ENCODE measurements at places on chromosomes 7 and 10. TPM values are rescaled to one million over a fixed set of nuclear protein-coding genes. Genes with fewer than 3 reads are reported as not detected.

EDRF1 gene
- total RNA-seq: 12.7 TPM

EEPD1 gene
- 10.8 TPM for total RNA-seq

UCMA gene
- not detected for total RNA-seq

FGFR2 gene
- 6.1 TPM for total RNA-seq

ZNF488 gene
- not detected for total RNA-seq

ANKRD30A gene
- 0.32 TPM for total RNA-seq

SCD gene
- total RNA-seq: 969 TPM

HOXA6 gene
- not detected for total RNA-seq

MACROH2A2 gene
- total RNA-seq: 15.5 TPM

TUBB8 gene
- not detected for total RNA-seq

H2BK1 gene
- not detected for total RNA-seq

TMEM236 gene
- 0.71 TPM for total RNA-seq

FXYD4 gene
- total RNA-seq: not detected

SLC29A3 gene
- total RNA-seq: 2.5 TPM

UPK3B gene
- 3.7 TPM for total RNA-seq

C10orf67 gene
- total RNA-seq: 0.10 TPM

RPEL1 gene
- total RNA-seq: not detected
